Calu3 (cell line): ENCODE measurements at places on chromosomes 1 and 21. TPM values are rescaled to one million over a fixed set of nuclear protein-coding genes. Genes with fewer than 3 reads are reported as not detected.

GRCh38 chr1:63435161-63435560 lies 67.7 kb downstream of the ALG6 start:
- no peak for DNase-seq

GRCh38 chr1:31591425-31592093 lies 15.2 kb downstream of the TINAGL1 start:
- peak; percentile 71 for DNase-seq

DNA sequence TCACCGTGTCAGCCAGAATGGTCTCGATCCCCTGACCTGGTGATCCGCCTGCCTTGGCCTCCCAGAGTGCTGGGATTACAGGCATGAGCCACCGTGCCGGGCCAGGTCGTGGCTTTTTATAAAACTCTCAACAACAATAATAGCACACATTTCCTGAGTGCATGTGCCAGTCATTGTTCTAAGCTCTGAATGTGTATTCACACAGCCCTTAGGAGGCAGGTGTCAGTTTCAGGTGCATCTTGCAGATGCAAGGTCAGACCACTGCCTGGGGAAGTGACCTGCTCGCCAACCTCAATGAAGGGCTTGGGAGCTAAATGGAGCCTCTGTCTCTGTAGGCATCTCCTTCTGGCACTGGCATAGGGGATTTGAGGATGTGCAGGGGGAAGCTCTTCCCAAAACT lies 1.6 kb upstream of the LEFTY2 start:
- DNase-seq, result no peak

- no peak for DNase-seq
Observed at GRCh38 chr1:100433563-100433962, 81.3 kb downstream of the CDC14A start.

DNA sequence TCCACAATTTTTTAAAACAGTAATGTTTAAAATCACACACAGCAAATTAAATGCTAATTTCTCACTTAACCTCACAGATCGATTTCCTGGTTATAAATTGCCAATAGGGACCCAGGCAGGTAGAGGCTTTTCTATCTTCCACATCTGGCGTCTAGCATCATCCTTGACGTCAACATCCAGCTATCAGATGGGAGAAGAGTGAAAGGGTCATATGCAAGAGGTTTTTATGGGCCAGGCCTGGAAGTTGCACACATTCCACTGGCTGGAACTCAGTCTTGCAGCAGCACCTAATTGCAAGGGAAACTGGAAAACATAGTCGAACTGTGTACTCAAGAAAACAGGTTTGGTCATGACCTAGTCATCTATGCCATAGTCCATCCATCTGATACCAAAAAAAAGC lies 6.0 kb upstream of the EEIG2 start:
- DNase-seq, result no peak

GRCh38 chr1:207848234-207848633 lies 62.7 kb downstream of the CD34 start:
- DNase-seq, result peak; percentile 64

GRCh38 chr1:18781031-18781430 lies 78.4 kb downstream of the TAS1R2 start:
- DNase-seq, result no peak

- no peak for DNase-seq
Observed at GRCh38 chr1:213057264-213058059, 6.4 kb downstream of the RPS6KC1 start.

DNA sequence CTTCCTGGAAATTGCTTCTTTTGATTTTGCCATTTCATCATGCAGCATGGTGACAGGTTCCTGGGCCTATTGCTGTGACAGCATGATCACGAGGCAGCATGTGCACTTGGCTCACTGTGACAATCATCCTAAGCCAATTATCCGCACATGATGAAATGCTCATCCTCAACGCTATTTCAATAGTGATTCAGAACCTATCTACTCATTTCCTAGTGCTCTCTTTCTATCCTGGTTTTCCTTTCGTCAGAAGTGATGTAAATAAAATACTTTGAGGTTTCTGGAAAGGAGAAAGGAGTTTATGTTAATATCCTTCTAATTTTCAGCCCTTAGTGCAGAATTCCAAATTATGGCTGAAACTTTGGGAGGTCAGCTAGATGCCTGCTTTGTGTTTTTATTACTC lies 110.6 kb upstream of the ADAMTS5 start:
- DNase-seq, result no peak

TAL1 gene
- total RNA-seq, result not detected in 2 replicates

DNA sequence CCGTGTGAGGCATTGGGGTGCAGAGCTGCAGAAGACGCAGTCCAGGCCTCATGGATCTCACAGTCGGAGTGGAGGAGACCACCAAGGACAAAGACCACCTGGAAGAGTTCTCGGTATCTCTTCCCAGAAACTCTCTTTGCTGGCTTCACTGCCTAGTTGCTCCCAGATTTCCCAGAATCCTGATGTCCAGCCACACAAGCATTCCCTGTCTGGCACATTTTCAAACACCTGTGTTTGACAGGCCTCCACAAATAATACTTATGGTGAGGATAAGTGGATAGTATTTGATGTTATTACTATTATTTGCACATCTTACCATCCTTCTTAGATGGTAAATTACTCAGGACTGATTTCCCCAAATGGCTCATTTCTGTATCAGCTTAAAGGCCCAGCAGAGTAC lies 27.7 kb upstream of the KANK4 start:
- DNase-seq, result no peak

- no peak for DNase-seq
Observed at GRCh38 chr1:56149761-56150160, 429.6 kb downstream of the PLPP3 start.

DFFB gene
- 6.5 and 6.6 TPM in 2 replicates for total RNA-seq

DNA sequence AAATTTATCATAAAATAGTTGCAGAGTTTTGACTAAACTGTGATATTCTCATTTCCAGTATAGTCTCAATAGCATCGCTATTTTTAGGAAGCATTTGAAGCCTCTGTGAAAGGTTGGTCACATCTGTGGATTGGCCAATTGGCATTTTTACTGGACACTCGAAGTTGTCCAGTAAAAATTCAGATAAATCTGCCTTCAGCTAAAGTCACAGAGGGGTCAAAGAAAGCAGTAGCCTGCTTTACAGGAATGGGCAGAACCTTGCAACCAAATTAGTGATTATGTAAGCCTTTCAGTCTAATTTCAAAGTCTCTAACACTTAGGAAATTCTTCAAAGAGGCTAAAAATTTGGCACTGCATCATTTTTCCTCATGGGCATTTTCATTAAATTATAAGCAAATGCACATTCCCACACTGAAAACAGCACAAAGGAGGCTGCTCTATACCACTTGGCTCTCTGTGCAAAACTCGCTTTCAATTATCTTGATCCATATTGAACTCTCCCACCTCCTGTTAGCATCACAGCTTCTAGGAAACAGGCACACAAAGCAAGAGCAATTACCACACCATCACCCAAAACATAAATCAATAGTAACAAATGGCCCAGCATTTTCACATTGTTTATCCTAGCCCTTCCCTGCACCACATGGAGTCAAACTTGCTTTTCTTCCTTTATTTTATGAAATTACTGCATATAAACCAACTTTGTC lies 318.5 kb upstream of the DUSP10 start:
- no peak for DNase-seq

PTPRF gene
- total RNA-seq, result 240 and 318 TPM in 2 replicates

- DNase-seq, result no peak
Observed at GRCh38 chr1:35834218-35834617, 26.4 kb downstream of the AGO4 start.

TFAP2E gene
- total RNA-seq, result 0.26 and 0.49 TPM in 2 replicates

DNA sequence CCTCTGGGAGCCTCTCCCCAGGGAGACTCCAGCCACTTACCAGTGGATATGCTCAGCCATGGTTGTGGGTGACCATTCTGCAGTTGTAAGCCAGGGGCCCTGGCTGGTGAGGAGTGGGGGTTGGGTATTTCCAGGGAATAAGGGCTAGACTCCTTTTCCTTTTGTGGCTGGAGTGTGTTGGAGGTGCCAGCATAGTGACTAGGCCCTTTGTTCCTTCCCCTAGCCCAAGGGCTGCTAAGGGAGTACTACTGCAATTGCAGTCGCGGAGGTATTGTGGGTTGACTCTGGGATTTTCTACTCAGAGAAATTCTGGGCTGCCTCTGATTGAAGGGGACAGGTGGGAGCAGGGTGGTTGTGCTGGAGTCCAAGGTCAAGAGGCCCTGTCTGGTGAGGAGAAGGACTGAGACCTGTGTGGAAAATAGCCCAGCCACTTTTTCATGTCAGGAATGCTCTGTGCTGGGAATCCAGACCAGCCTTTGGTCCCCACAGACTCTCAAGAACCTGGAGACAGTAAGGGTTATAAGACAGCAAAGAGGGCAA lies 43.1 kb downstream of the MROH9 start:
- no peak for DNase-seq

- DNase-seq, result peak; percentile 35
Observed at GRCh38 chr1:37865348-37866120, 6.1 kb upstream of the MTF1 start.

- DNase-seq, result peak; percentile 55
Observed at GRCh38 chr21:44932408-44933181, 7.2 kb upstream of the SLX9 start.

DNA sequence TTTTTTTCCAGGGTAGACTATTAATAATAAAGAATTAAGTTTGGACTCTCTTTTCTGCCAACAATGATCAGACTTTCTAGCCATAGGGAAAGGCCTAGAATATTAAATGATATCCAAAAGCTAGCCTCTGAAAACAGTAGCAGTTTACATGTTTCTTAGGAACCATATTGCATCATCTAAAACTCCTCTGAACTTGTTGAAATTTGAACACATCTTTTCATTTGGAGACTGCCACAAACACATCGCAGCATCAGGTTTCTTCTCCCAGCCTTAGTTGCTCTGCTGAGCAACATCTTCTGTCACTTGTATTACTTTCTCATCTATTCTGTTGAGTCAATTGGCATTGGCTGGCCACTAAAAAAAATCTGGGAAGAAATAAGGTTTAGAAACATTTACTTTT lies 63.2 kb upstream of the GNG4 start:
- no peak for DNase-seq

BARHL2 gene
- not detected in 2 replicates for total RNA-seq

DNA sequence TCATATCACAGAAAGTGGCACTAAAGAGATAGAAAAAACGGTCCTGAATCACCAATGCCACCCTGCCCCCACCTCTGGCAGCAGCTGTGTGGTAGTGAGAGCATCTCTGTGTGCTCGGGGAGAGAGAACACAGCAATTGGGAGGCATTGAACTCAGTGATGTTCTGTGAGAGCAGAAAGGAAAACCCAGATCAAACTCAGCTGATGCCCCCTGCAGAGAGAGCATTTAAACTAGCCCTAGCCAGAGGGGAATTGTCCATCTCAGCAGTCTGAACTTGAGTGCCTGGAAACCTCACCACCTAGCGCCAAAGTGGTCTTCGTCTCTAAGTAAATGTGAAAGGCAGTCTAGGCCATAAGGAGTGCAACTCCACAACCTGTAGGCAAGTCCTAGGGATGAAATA lies 21.3 kb downstream of the SLC44A5 start:
- no peak for DNase-seq

NBPF9 gene
- 28.1 and 31.1 TPM in 2 replicates for total RNA-seq

KRTAP11-1 gene
- not detected in 2 replicates for total RNA-seq

SHE gene
- not detected in 2 replicates for total RNA-seq

- no peak for DNase-seq
Observed at GRCh38 chr1:115476616-115477015, 138.6 kb upstream of the NGF start.

OR2T29 gene
- total RNA-seq, result not detected in 2 replicates

DNA sequence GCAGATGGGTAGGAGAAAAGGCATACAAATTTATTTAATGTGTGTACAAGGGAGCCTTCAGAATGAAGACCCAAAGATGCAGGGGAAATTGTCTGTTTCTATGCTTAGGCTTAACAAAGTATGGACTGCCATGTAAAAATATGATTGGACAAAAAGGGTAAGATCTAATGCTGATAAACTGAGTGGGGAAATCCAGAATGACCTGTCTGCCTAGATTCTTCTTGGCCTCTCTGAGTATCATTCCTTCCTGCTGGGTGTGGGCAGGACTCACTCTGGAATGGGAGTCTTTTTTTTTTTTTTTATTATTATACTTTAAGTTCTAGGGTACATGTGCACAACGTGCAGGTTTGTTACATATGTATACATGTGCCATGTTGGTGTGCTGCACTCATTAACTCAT lies 61.0 kb downstream of the IGSF5 start:
- no peak for DNase-seq

- DNase-seq, result no peak
Observed at GRCh38 chr1:213315571-213315970, 264.5 kb downstream of the RPS6KC1 start.

VANGL2 gene
- 2.0 and 2.3 TPM in 2 replicates for total RNA-seq

CAMSAP2 gene
- total RNA-seq, result 27.6 and 30.3 TPM in 2 replicates

LMX1A gene
- not detected in 2 replicates for total RNA-seq

- DNase-seq, result no peak
Observed at GRCh38 chr1:13624526-13624925, 40.9 kb downstream of the PDPN start.

FCGR3A gene
- not detected in 2 replicates for total RNA-seq

DNA sequence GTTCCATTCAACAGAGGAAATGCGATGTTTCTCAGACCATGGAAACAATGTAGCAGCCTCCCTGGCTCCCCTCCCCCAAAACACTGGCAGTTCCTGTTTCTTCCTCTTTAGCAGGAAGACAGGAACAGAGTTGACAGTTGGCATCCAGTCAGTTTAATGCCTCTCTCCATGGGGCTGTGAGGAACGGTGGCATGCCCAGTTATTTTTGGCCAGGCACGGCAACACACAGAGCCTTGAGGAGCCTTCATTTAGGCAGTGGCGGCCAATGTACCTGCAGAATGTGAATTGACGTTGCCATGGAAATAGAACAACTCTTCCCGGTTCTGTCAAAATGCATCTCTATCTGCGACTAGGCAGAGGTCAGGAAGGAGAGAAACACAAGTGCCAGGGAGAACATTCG lies 330.6 kb downstream of the DSCAM start:
- no peak for DNase-seq

DNA sequence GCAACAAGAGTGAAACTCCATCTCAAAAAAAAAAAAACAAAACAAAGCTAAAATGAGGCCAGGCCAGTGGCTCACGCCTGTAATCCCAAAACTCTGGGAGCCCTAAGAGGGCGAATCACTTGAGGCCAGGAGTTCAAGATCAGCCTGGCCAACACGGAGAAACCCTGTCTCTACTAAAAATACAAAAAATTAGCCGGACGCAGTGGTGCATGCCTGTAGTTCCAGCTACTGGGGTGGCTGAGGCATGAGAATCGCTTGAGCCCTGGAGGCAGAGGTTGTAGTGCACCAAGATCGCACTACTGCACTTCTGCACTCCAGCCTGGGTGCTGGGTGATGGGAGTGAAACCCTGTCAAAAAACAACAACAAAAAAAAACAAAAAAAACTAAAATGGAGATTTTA lies 191.2 kb upstream of the SGIP1 start:
- DNase-seq, result no peak
